ENCODE measurements at places on chromosomes 16 and 17. TPM values are rescaled to one million over a fixed set of nuclear protein-coding genes. Genes with fewer than 3 reads are reported as not detected.

- peak overlapping the region; percentile 34 for H3K27ac ChIP-seq
- H3K4me1 ChIP-seq, result peaks cover 47% of the 10 kb centered on the region
- peak; percentile 32 for DNase-seq
- H3K27me3 ChIP-seq, result no peaks in the 10 kb centered on the region
Observed at GRCh38 chr17:74968361-74968780, 4.2 kb downstream of the HID1 start.

GRCh38 chr16:52705122-52705521 is 158.2 kb upstream of the TOX3 start:
- H3K27me3 ChIP-seq, result no peaks in the 10 kb centered on the region
- no peak for DNase-seq
- no peaks in the 10 kb centered on the region for H3K36me3 ChIP-seq
- H3K27ac ChIP-seq, result no peak overlapping the region

DNA sequence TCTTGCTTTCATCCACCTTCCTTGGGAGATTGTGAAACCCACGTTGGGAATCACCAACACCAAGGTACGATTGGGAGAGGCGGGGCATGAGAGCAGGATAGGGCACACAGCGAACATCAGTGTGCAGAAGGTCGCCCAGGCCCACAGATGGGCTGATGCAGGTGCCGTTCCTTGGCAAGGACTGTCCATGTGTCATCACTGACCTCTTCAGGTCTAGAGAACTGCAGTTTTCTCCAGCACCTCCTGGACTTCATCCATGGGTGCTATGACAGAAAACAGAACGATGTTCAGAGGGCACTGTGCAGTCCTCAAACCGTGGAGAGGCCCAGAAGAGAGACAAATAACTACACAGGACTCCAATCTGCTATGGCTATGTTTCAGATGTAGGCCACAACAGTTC is 23.9 kb upstream of the TAT start:
- no peak for DNase-seq
- H3K27me3 ChIP-seq, result no peaks in the 10 kb centered on the region
- H3K27ac ChIP-seq, result no peak overlapping the region
- H3K36me3 ChIP-seq, result no peaks in the 10 kb centered on the region
- no peaks in the 10 kb centered on the region for H3K4me1 ChIP-seq
- H3K4me3 ChIP-seq, result no peak overlapping the region

- H3K4me3 ChIP-seq, result no peak overlapping the region
- no peak for DNase-seq
- H3K4me1 ChIP-seq, result peaks cover 10% of the 10 kb centered on the region
- no peaks in the 10 kb centered on the region for H3K27me3 ChIP-seq
Observed at GRCh38 chr17:76598004-76598439, 12.4 kb upstream of the ST6GALNAC2 start.

GRCh38 chr17:43924558-43924957 is 17.2 kb upstream of the MPP2 start:
- peaks cover 10% of the 10 kb centered on the region for H3K4me1 ChIP-seq
- DNase-seq, result no peak
- no peak overlapping the region for H3K4me3 ChIP-seq
- no peaks in the 10 kb centered on the region for H3K36me3 ChIP-seq
- H3K27me3 ChIP-seq, result peaks cover 8% of the 10 kb centered on the region

DNA sequence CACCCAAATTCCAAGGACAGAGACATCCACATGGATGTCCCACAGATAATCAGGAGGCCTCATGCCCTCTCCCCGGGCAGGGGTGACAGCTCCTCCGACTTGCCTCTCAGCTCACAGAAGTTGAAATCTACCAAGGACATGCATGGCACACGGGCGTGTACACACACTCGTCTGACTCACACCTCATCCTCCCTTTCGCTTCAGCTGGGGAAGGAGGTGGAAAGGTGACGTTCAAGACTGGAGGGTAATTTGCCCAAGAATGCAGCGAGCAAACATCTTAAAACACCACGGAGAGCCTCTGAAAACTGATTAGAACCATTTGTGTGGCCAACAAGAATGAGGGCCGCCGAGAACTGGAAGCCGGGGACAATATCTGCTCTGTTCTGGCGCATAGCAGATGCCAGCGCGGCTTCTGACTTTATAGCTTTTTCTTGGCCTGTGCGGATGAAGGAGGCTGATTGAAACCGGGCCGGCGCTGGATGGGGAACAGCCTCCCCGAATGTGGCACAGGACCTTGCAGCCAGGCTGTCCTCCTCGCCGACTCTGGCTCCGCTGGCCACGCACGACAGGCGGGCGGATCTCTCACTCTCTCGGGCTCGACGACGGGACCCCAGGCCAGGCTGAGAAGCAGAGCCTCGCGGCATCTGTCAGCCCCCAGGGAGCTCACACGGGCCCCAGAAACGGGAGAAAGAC is 100.9 kb downstream of the C16orf95 start:
- peak overlapping the region; percentile 10 for H3K27ac ChIP-seq
- H3K4me1 ChIP-seq, result no peaks in the 10 kb centered on the region
- H3K36me3 ChIP-seq, result no peaks in the 10 kb centered on the region
- H3K27me3 ChIP-seq, result no peaks in the 10 kb centered on the region

CD79B gene
- total RNA-seq, result 3.8 TPM

Data from upper lobe of left lung (tissue), 6 donors.